Esophagus squamous epithelium (tissue), 5 donors: ENCODE measurements at places on chromosomes 4 and X.

DNA sequence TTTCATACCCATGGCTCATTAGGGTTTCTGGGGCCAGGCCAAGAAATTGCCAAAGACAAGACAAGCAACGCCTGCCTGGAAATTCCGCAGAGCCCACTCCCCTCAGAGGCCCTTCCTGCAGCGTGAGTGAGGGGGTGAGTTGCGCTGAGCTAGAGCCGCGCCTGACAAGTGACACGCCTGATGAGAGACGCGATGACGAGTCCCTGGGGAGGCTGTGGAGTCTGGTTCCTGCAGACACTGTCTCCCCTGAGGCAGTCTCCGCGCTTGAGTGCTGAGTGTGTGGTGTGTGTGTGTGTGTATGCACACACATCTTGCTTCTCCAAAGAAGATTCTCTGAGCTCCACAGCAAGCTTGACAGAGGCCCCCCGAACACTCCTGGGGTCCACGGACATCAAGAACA is 269.8 kb downstream of the BCOR start:
- DNase-seq, result no peak

DNA sequence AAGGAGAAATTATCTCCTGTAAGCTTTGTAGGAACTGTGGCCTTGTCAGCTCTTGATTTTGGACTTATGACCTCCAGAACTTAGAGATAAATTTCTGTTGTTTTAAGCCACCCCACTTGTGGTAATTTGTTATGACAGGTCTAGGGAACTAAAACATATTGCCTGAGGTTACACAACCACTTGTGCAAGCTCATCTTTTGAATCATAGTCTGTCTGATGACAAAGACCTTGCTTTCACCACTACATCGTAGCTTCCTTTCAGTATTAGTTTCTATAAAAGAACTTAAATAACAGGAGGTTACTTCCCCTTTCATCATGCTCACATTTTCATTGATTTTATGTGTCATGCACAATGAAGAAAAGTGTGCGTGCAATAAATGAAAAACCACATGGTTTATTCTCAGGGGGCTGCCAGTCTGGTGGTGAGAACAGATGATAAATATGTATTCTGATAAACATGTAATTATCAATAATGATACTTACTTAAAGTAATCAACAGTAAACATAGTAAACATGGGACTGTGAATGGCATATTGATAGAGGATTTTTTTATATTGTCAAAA is 690.0 kb upstream of the HS3ST1 start:
- no peak for DNase-seq

DNA sequence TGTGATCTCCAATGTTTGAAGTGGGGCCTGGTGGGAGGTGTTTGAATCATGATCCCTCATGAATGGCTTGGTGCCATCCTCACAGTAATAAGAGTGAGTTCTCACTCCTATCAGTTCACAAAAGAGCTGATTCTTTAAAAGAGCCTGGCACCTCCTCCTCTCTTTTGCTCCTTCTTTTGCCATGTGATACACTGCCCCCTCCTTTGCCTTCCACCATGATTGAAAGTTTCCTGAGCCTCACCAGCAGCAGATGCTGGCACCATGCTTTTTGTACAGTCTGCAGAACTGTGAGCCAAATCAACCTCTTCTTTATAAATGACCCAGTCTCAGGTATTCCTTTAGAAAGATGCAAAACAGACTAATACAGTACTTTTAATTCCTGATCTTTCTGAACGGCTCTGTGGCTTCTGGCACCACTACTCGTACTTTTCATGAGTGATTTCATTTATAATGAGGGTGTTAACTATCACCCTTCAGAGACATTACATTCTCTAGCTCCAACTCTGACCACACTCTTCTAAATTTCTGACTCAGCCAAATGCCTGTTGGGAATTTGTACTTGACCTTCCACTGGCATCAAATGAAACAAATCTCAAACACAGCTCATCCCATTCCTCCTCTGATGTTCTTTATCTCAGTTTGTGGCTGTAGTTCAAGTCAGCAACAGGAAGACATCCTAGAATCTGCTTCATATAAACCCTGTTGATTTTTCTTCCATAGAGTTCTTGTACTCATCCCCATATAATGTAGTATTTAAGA is 4.2 kb downstream of the UFSP2 start:
- DNase-seq, result no peak

- DNase-seq, result no peak
Measured at GRCh38 chrX:31021537-31021936, 50.3 kb downstream of the FTHL17 start.

DNA sequence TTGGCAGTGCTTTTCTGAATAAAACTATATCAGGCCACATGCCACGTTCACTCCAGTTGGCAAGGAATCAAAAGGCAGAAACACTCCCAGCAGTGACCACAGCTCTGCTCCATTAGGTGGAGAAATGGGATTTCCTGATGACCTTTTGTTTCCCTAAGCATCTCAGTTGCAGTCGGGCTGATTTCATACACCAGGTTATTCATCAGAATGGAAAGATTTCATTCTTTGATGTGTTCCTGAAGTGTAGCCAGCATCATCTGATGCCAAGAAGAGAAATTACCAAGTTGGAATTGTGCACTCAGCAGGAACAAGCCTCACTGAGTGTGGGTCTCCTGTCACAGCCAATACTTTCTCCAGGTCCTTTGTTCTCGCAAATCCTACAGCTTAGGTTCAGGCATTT is 193.7 kb downstream of the SPATA18 start:
- no peak for DNase-seq

GRCh38 chrX:38018766-38019425 is 12.5 kb downstream of the SYTL5 start:
- DNase-seq, result no peak

GRCh38 chr4:90093526-90093925 is 33.7 kb upstream of the CCSER1 start:
- DNase-seq, result no peak

GRCh38 chrX:7582191-7582590 is 260.8 kb upstream of the VCX start:
- no peak for DNase-seq

DNA sequence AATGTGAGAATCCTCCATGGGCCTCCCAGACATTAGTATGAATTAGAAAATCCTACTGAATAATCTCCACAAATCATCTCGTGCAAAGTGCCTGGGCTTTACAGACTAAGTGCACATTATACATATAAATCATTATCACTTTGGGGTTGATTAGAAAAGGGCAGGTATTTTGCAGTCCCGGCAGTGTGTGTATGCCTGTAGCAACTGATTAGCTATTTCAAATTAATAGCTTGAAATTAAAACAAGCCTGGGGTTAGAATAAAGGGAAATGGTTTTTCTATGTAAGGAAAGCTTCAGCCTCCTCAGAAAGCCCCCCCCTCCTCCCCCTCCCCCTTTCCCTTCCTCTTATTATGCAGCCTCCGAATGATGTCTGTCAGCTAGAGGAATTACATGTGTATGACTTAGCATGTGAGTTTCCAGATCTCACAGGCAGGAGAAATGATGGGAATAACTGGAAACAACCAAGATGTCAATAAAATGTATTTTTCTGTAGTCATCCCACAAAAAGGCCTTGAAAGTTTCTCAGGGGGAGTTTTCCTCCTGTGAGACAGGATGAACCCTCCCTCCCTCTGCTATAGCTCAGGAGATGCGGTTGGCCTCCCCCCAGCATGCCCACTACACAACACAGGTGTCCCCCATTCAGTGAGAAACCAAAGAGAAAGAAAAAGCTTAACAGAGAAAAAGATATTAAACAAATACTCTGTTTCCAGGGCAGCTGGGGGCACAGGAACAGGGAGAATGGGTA is 41.2 kb upstream of the RASGEF1B start:
- no peak for DNase-seq

- DNase-seq, result no peak
Measured at GRCh38 chrX:43876680-43877079, 5.6 kb downstream of the MAOB start.

DNA sequence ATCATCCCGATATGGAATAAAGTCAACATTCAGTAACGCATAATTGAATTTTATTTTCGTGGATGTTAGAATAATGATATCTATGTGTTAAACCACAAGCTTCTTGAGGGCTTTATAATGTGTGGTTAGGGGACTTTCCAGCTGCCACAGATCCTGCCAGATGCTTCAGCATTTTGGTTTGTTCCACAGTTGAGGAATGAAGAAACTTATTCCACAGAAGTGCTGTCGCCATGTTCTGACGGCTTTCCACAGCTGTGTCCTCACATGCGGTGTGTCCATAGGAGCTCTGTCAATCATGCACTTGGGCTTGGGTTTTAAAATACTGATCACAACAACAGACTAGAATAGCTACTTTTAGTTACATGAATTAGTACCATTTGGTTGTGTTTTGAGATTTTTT is 411.9 kb downstream of the TRIML1 start:
- DNase-seq, result no peak

DNA sequence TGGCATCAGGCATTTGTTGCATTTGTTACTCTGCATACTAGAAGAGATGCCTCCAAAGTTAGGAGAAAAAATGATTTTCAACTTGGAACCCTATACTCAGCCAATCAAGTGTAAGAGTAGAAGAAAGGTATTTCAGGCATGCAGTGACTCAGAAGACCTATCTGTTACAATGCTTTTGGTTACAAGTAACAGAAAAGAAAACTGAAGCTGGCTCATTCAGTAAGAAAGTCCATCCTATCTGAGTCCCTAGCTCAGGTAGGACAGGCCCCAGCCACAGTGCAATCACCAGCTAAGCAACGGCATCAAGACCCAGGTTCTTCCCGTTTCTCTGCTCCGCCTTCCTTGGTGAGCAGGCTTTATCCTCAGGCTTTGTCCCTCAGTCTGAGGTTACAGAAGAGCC is 23.3 kb downstream of the MECP2 start:
- DNase-seq, result no peak

- no peak for DNase-seq
Measured at GRCh38 chr4:107708225-107708624, 11.8 kb downstream of the PAPSS1 start.

GRCh38 chr4:105145156-105145902 is 1.3 kb upstream of the TET2 start:
- no peak for DNase-seq

DNA sequence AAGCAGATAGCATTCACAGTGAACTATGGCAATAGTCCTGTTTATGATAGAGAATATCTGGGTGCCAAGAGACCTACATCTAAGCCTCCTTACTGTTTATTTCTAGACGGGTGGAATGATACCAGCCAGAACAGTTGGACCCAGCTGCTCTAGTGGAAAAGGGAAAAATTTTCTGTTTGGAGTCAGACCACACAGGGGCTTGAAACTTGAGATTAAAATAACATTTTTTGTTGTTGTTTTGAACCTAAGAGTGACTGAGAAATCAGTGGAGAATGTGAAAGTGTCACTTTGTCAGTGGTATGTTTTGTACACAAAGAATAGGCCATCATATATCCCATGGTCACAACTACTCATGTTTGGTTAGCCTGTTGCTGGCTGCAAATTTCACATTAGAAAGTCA is 105.7 kb downstream of the AGTR2 start:
- DNase-seq, result no peak

GRCh38 chr4:54395013-54395527 is 166.0 kb downstream of the PDGFRA start:
- no peak for DNase-seq

- DNase-seq, result no peak
Measured at GRCh38 chr4:33890841-33891240, 2353.5 kb downstream of the ARAP2 start.

DNA sequence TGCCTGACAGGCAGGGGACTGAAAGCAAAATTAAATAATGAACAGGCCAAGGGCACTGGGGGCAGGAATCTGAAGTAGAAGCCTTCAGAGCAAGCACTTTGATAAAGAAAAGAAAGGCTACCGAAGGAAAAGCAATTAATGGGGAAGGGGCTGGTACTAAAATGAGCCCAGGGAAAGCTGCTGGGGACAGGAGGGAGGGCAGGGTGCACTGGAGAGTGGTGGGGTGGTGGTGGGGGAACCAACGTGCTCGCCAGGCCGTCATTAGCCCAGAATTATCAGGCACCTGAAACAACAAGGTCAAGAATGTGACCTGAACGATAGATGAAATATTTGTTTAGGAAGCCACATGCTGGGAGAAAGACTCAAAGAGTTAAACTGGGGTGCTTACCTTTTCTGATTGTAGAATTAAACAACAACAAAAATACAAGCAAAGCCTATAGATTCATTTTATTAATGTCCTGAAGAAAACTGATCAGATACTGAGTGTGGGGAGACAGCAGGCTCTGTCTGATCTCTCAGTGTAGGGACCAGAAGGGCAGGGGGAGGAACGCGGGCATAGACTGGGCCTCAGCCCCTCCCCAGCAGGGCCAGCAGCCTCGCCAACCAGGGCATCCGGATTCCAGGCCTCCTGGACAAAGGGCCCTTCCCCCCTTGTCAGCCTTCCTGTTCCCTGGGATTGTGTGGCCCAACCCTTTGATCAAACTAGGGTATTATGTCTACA is 239.7 kb upstream of the KLF3 start:
- DNase-seq, result no peak

DNA sequence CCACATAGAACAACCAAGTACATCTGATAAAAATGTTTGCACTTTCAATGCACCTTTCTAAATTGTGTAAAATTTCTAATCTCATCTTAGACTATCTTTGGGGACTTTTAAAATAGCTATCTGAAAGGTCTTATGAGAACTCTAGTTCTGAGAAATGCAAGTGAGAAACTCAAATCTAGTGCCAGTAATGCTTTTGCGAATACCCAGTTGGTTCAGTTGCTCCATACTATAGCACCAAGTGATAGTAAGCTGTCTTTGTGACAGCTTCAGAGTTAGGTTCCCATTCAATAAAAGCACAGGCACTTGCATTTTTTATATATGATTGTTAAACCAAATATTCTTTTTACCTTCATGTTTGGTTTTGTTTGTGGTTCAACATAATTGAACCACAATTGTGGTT is 4.5 kb upstream of the ITM2A start:
- no peak for DNase-seq

DNA sequence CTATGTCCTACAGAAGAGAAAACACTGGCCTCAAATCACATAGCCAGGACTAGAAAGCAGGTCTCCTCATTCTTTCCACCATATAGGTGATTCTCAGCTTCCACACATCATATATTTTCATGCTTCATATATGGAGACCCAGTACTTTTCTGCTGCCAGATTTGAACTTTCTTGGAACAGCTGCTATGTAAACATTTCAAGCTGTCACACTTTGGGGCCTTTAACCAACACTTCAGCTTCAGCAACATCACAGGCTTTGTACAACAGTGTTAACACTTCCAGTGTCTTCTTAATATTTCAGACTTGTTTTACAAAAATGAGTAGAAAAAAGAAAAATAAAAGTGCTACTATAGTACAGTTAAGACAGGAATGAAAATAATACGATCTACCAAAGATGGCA is 12.6 kb downstream of the SH3RF1 start:
- no peak for DNase-seq

GRCh38 chr4:15702941-15703403 is at the start of gene BST1:
Gene BST1, plus strand, starts transcription at chr4:15703065. Its CDS starts 80 bp downstream, at chr4:15703145.
- DNase-seq, result no peak

GRCh38 chrX:106177106-106177981 is 9.2 kb downstream of the PWWP3B start:
- DNase-seq, result no peak

DNA sequence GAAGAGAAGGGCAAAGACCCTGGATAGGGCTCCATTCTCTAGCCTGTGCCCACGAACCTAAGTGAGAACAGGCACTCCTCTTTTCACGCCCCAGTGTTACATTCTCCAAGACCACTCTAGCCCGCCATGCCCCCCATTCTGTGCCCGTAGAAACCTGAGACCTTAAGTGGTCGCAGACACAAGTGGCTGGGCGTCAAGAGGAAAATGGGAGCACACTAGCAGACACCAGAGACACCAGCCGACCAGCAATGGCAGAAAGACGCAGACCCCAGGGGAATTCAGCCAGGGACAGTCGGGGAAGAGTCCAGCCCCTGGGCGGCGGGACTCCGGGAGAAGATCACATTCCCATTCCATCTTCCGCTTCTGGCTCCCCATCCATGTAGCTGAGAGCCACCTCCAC is 2027.9 kb downstream of the PCDH7 start:
- DNase-seq, result no peak
